ENCODE measurements at places on chromosomes 2 and 18.

DNA sequence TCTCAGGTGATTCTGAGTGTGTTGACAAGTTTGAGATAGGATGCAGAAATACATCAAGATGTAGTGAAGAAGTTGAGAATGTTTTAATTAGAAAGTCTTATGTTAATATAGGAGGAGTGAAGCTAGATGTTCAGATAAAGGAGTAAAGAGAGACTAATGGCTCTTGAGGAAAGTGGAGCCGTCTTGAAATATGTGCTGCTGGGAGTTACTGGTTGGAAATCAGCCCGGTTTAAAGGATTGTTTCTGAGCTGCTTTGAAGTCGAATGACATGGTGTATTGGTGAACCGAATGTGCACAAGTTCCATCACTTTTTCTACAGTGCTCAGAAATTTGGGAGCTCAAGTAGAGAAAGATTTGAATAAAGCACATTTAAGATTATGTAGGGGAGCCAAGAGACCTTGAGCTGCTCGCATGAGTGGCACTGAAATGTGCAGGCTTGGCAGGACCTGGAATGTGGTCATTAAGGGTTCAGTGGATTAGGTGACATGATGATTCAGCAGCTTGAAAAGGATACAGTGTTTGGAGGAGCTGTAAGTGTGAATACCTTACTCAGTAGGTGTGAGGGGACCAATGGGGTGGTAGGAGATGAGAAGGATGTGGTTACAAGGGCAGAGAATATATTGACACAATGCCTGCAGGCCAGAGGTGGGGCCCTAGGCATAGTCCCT, 68.6 kb downstream of the CAB39 start:
- DNase-seq = peak; percentile 26

DNA sequence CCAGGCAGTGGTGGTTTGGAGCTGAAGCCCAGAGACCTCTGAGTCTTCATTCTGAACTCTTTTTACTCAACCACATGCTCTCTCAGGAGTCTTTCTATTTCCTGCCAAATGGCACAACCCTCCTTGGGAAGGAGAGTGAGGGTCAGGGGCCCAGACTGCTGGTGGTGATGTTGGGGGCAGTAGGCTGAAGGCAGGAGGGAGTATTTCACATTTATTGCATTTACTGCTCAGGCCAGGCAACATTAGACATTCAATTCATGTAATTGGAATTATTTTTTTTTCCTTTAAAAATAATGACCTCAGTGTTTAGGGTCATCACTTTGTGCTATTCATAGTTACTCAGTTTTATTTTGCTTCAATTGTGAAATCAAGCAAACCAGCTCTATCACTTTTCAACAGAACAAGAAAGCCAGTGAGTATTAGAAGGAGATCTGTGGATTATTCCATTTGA, 311.3 kb upstream of the NT5C1B start:
- no peak for DNase-seq

- DNase-seq = no peak
These were observed 20.1 kb upstream of the TEX51 start for GRCh38 chr2:126878601-126879000.

GRCh38 chr2:118168615-118169014, 80.3 kb downstream of the INSIG2 start:
- DNase-seq = no peak

DNA sequence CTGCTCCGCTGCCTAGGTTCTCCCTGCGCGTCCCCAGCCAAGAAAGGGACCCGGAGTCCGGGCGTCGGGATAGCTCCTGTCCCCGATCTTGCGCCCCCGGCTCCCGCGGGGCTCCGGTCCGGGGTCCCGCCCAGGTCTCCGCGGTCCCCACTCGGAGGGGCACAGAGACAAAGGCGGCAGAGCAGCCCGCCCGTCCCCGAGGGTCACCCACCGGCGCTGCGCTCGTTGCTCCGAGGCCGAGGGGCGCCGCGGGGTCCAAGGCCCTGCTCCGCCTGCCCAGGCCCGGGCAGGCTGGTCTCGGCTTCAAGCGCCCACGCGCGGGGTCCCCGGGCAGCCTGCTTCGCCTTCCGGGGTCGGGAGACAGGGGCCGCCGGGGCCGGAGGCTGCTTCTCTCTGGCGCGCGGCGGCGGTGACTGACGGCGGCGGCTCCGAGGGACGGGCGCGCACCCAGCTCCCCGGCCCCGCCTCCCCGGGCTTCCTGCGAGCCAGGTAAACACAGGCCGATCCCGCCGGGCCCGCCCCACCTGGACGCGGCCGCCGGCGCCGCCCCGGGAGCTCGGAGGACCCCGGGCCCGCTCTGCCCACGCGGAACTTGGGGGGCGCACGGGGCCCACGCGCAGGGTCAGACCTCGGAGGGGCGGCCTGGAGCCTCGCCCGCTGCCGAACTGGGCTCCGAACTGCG, at the start of gene MBP:
MBP (minus strand) TSS at position 415 of the 682 bp plus-strand sequence. CDS start 27,522 bp downstream, outside the sequence.
- DNase-seq = peak; percentile 93

DNA sequence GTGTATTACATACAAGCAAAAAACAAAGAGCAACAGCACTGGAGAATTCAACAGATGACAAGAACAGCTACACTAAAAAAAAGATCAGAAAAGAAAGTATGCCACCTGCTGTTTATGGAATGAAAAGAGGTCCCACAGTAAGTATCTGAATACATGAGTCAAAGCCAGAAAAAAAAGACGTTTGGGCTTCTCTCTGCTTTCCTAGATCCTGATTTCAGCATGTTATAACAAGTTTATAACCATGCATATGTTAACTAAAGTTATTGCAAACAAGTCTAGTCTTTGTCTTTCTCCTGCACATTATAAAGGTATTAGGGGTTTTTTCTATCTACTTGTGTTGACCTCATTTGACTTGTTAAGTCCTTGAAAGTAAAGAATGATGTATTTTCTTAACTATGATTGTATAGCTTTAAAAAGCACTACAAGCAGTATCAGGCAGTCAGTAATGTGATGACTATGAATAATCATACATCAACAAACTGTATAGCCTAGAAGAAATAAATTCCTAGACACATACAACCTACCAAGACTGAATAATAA, 108.5 kb upstream of the COL5A2 start:
- no peak for DNase-seq

DNA sequence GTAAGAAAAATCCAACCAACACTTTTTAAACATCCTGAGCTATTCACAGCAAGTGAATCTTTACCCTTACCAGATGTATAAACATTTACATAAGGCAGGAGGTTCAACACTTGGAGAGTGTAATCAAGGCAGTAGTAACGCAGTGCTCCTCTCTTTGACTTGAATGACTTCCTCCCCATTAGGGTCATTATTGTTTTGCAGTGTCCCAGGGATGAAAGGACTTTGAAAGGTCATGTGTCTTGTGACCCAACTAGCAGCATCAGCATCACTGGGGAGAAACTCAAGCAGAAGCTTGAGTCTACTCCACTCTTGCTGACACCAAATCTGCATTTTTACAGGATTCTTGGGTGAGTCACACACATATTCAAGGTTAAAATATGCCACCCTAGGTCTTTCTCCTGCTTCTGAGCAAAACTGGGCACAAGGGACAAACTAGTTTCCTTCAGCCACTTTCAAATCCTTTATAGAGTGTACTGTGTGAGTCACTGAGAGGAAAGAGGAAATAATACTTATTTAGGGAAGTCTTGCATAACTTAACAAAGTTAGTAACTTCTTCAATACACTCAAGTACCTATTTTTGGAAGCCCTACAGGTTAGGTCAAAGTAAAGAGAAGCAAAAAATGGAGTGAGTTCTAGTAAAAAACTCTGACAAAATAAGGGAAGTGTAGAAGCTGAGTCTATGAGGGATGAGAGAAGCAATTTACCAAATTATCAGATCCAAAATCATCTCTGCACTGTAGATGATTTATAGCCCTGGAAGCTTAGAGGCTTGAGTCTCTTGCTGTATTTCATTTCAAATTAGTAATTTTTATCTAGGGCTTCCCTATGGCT, 51.0 kb upstream of the EML4 start:
- DNase-seq = no peak

GRCh38 chr2:204033611-204034495, 97.3 kb downstream of the ICOS start:
- no peak for DNase-seq

DNA sequence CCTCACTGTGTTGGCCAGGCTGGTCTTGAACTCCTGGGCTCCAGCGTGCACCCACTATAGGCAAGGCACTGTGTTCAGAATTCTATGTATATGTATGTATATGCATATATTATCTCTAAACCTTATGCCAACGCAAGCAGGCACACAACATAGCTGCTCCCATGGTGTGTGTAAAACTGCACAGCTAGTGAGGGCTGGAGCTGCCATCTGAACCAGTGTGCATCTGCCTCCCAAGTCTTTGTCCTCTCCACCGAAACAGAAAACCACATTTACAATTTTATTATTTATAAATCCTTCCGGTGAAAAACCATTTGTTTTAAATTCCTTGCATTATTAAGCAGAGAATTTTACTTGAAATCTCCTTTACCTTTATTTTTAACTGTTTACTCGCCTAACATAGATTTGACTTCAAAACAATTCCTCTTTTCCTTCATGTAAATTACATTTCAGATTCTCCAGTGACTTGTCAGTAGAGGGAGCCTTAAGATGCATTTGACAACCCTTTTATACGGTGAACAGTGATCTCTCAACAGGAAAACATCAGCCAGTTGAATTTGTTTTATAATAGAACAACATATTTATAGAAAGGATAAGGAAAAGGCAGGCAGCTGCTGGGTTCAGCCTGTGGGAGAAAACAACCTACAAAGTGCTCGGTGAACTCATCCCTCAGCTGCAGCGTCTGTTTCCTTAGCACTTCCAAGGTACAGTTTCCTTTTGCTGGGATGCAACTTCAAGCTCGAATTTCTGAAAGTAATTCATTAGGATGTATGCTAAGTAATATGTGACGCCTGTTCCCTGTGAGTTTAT, 101.2 kb downstream of the MYT1L start:
- no peak for DNase-seq

- no peak for DNase-seq
These were observed 184.7 kb downstream of the HDAC4 start for GRCh38 chr2:239215988-239216613.

DNA sequence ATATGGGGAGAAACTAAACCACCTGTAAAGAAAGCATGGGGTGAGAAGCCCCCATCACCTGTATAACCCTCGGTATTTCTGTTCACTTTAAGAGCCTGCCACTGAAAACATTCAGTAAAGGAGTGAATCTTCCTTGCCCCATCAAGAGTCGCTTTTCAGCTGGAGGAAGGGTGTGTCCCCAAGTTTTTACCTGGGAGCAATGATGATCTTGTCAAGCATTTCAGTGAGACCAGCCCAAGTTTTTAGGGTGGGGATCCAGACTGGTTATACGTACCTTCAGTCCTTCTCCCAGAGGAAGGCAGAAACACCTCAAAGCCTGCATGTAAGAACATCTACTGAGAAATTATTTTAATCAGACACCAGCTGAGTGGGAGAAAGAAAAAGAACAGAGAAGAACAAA, at the start of gene DSG1:
DSG1 (plus strand) TSS at position 301 of the 400 bp plus-strand sequence. CDS start 141 bp downstream, outside the sequence.
- no peak for DNase-seq

DNA sequence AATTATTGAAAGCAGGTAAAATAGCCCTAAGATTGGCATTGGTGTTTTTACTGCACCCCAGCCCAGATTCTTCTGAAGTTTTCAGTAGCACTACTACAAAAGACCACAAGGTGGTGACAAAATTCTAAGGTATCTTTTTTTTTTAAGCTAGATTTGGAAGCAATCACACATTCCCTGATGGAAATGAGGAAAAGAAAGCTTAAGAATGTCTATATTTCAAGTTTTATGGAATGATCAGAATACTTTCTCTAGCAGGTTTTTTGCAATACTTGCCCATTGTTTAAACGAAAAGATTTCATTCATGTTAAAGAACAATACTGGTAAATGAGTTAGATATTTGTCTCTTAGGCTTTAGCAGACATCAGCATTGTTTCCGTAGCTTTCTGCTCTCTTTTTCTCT, 32.1 kb upstream of the ZNF638 start:
- peak; percentile 21 for DNase-seq

GRCh38 chr2:16005816-16006536, 65.6 kb downstream of the MYCN start:
- no peak for DNase-seq

GRCh38 chr18:55585920-55586561, 2.0 kb downstream of the TCF4 start:
- DNase-seq = no peak

All from mucosa of descending colon (tissue), 3 donors.